Mesothelial cell of epicardium (in vitro differentiated cells): ENCODE measurements at places on chromosomes 6 and 20. TPM values are rescaled to one million over a fixed set of nuclear protein-coding genes. Genes with fewer than 3 reads are reported as not detected.
A peak's percentile ranks its signal among the peaks of the same experiment; 100 is the strongest.

The PDE10A gene
- total RNA-seq: 12.8 to 14.3 TPM (median 13.0 TPM) in 3 replicates

The SLC17A5 gene
- total RNA-seq: 10.1 to 11.8 TPM (median 10.3 TPM) in 3 replicates

The MCHR2 gene
- total RNA-seq: not detected in 3 replicates

GRCh38 chr6:168328086-168328485, 8.5 kb upstream of the DACT2 start:
- no peak for DNase-seq
- H3K4me3 ChIP-seq: no peak overlapping the region
- H3K27me3 ChIP-seq: peaks cover 33% of the 10 kb centered on the region
- H3K36me3 ChIP-seq: no peaks in the 10 kb centered on the region
- peaks cover 37% of the 10 kb centered on the region for H3K4me1 ChIP-seq

- H3K4me3 ChIP-seq: no peak overlapping the region
- peaks cover 9% of the 10 kb centered on the region for H3K36me3 ChIP-seq
- no peaks in the 10 kb centered on the region for H3K27me3 ChIP-seq
These were observed 161.9 kb downstream of the CDK19 start for GRCh38 chr6:110653381-110653780.

GRCh38 chr6:32140420-32141046, 10.4 kb upstream of the FKBPL start:
- no peak overlapping the region for H3K4me3 ChIP-seq
- DNase-seq: no peak
- H3K4me1 ChIP-seq: peaks cover 7% of the 10 kb centered on the region
- no peak overlapping the region for H3K27ac ChIP-seq
- H3K36me3 ChIP-seq: no peaks in the 10 kb centered on the region
- peaks cover 4% of the 10 kb centered on the region for H3K27me3 ChIP-seq

DNA sequence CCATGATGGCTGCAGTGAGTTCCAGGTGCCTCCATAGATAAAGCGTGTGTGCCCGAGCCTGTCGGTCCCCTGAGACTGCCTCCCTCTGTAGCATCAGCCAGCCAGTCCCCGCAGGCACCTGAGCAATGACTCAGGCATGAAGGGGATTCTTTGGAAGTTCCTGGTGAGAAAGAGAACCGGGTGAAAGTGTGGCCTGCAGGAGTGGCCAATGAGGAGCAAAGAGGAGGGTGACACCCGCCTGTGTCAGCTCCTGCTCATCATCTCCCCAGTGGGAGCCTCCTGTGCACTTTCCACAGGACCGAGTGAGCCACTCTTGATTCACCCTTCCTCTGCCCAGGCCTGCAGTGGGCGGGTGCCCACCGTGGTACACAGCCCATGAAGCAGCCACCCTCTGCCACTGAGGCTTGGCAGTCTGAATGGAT, 71.2 kb upstream of the PTPN1 start:
- no peak for DNase-seq
- no peaks in the 10 kb centered on the region for H3K36me3 ChIP-seq
- no peaks in the 10 kb centered on the region for H3K27me3 ChIP-seq
- H3K4me3 ChIP-seq: no peak overlapping the region

- no peak for DNase-seq
- no peaks in the 10 kb centered on the region for H3K36me3 ChIP-seq
- H3K27ac ChIP-seq: no peak overlapping the region
- peaks cover 7% of the 10 kb centered on the region for H3K27me3 ChIP-seq
- H3K4me1 ChIP-seq: peaks cover 36% of the 10 kb centered on the region
- H3K4me3 ChIP-seq: no peak overlapping the region
These were observed 142.9 kb downstream of the ADGRB3 start for GRCh38 chr6:68777956-68778355.

DNA sequence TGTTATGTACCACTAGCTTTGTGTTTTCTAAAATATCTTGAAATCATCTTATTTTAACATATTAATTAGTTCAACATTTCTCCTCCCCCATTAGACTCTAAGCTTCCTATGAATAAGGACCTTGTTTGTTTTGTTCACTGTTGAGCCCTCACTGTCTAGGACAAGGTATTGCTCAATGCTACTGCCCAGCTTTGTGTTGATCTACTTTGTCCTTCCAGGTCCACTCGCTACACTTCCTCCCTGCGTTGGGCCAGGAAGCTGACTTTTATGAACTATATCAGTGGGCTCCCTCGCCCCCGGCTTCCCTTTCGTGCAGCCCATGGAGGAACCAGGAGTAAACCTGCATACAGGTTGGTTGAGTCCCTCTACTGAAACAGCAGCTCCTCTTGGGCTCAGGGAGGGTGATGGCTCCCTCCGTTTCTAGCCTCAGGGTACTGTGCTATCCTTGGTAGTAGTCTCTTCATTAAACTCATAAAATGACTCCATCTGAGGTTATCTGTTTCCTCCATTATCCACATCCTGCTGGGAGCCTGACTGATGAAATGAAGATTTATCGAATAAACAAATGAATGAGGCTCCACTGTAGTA, 272.5 kb downstream of the CLIC5 start:
- no peak overlapping the region for H3K27ac ChIP-seq
- no peaks in the 10 kb centered on the region for H3K36me3 ChIP-seq
- peaks cover 15% of the 10 kb centered on the region for H3K4me1 ChIP-seq
- peaks cover 2% of the 10 kb centered on the region for H3K27me3 ChIP-seq
- no peak overlapping the region for H3K4me3 ChIP-seq

DNA sequence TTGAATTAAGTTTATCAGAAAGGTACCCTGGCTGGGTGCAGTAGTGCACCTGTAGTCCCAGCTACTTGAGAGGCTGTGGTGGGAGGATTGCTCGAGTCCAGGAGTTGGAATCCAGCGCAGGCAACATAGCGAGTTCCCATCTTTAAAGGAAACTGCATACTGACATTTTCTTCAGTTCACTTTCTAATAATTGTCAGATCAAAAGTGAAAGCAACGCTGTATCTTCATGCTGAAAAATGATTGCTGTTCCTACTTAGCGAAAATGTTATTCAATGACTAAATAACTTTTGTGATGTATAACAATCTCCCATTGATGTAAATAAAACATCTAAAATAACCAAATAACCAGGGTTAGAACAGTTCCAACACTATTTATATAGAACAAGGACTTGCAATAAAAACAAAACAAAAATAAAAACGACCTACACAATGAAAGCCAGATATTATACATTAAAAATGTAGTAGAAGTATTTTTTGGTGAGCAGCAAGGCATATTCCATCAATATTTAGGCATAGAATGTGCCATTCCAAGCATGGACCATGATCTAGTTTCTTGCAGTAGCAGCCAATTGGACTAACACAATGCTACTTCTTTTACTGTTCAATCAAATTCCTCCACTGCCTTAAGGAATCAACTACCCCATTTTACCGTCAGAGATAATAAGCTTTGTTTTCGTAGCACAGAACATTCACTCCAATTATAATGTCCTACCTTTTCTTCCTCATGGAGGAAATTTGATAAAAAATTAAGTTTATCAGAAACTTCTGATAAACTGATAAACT, 1.5 kb downstream of the LATS1 start:
- no peaks in the 10 kb centered on the region for H3K27me3 ChIP-seq
- H3K4me1 ChIP-seq: peaks cover 20% of the 10 kb centered on the region
- no peak for DNase-seq
- peak overlapping the region; percentile 81 for H3K27ac ChIP-seq
- peaks cover 5% of the 10 kb centered on the region for H3K36me3 ChIP-seq

DNA sequence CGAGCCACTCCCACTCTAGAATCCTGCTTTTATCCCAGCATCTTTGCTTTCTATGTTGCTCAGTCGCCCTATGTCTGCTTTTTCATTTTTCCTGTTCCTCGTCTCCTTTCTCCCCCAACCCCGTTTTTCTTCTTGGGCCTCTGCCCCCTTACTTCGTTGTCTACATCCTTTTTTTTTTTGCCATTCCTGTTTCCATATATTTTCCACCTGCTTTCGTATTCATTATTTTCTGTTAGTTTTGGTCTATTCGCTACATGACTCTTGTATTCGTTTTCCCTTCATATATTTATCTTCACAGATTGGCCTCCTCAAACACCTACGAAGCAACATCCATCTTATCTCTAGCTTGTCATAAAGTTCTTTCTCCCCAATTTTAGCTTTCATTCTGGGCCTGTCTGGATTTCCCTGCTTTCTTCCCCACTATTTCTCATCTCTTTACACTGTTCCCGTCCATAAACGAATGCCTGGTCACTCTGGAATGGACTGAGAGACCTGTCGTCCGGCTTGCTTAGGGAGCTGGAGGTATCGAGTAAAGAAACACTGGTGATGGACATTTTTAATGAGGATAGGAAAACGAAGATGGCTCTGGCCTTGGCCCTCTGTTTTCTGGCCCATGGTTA, 915 bp downstream of the PRRC2A start:
- H3K27ac ChIP-seq: peak overlapping the region; percentile 95
- no peak for DNase-seq
- no peaks in the 10 kb centered on the region for H3K27me3 ChIP-seq
- H3K4me1 ChIP-seq: peaks cover 24% of the 10 kb centered on the region
- peak overlapping the region; percentile 81 for H3K4me3 ChIP-seq

DNA sequence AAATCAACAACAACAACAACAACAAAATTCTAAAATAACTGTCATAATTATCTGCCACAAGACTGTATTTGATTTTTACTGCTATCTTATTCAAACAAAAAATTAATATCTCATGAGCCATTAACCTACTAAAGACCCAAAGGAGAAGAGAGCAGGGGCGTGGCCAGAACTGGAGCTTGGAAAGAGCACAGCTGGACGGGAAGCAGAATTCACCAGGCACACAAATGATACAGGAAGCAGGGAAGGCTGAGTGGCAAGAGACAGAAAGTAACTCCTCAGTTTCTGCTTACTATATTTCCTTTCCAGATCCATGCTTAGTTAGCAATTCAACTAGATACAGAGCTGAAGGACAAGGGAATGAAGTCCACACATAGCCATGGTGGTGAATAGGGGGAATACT, 54.4 kb downstream of the FKBP5 start:
- H3K4me1 ChIP-seq: peaks cover 3% of the 10 kb centered on the region
- H3K36me3 ChIP-seq: peaks cover 3% of the 10 kb centered on the region
- DNase-seq: no peak
